ENCODE measurements at places on chromosomes 5 and 9. TPM values are rescaled to one million over a fixed set of nuclear protein-coding genes. Genes with fewer than 3 reads are reported as not detected.

Gene PRELID1
- 35.2 TPM for total RNA-seq

Gene TCF7
- 6.2 TPM for total RNA-seq

Gene MPDZ
- 86.0 TPM for total RNA-seq

Gene CARTPT
- 5.0 TPM for total RNA-seq

Gene NTRK2
- total RNA-seq = 185 TPM

Gene IFNA17
- not detected for total RNA-seq

Gene VDAC1
- total RNA-seq = 180 TPM

Gene SPATA9
- total RNA-seq = 1.2 TPM

Gene RNF180
- 16.6 TPM for total RNA-seq

Gene HTR4
- total RNA-seq = 6.6 TPM

Gene IFNE
- not detected for total RNA-seq

Gene LRRC26
- 0.50 TPM for total RNA-seq

Gene ADCY2
- 25.4 TPM for total RNA-seq

Gene PCDHGA7
- total RNA-seq = 6.6 TPM

Gene ORM2
- total RNA-seq = 0.28 TPM

Gene SPINK13
- not detected for total RNA-seq

Gene ZNF883
- 14.9 TPM for total RNA-seq

Gene TBC1D9B
- 47.1 TPM for total RNA-seq

Gene NR5A1
- 0.11 TPM for total RNA-seq

Gene PCDHB14
- total RNA-seq = 11.9 TPM

Gene ARID3C
- 0.33 TPM for total RNA-seq

Gene PRRX2
- 14.8 TPM for total RNA-seq

Gene HACD4
- 3.7 TPM for total RNA-seq

Gene UGCG
- 22.3 TPM for total RNA-seq

Gene AUH
- 34.8 TPM for total RNA-seq

Gene ZNF346
- total RNA-seq = 27.4 TPM

Gene CEP120
- total RNA-seq = 36.2 TPM

Gene PARP8
- 20.3 TPM for total RNA-seq

Gene PHF24
- total RNA-seq = 36.0 TPM

Gene ENTREP1
- 19.5 TPM for total RNA-seq

Gene PSMB7
- 154 TPM for total RNA-seq

Gene ST8SIA4
- total RNA-seq = 10.0 TPM

Gene PCDHA12
- 2.5 TPM for total RNA-seq

Gene ARSI
- 5.4 TPM for total RNA-seq

Gene SHB
- 12.5 TPM for total RNA-seq

Gene HSPB3
- total RNA-seq = 1.4 TPM

Gene TMEM215
- total RNA-seq = 5.2 TPM

Gene AFAP1L1
- total RNA-seq = 48.6 TPM

Gene PLAA
- 36.9 TPM for total RNA-seq

Gene IL13
- not detected for total RNA-seq

Gene CRB2
- total RNA-seq = 8.6 TPM

Gene SCGB3A2
- total RNA-seq = not detected

Gene PPP2R2B
- total RNA-seq = 135 TPM

Gene C9orf50
- 0.44 TPM for total RNA-seq

Gene NOTCH1
- total RNA-seq = 28.2 TPM

Gene PRDM9
- total RNA-seq = not detected

Gene GDNF
- 0.17 TPM for total RNA-seq

Gene TAF11L10
- total RNA-seq = not detected

Measured in spinal cord (tissue), 10 donors.